ENCODE measurements at places on chromosomes 5 and 9.

GRCh38 chr5:158212917-158213316 is 354.0 kb upstream of the CLINT1 start:
- H3K27ac ChIP-seq = no peak overlapping the region
- H3K27me3 ChIP-seq = no peaks in the 10 kb centered on the region
- DNase-seq = no peak

DNA sequence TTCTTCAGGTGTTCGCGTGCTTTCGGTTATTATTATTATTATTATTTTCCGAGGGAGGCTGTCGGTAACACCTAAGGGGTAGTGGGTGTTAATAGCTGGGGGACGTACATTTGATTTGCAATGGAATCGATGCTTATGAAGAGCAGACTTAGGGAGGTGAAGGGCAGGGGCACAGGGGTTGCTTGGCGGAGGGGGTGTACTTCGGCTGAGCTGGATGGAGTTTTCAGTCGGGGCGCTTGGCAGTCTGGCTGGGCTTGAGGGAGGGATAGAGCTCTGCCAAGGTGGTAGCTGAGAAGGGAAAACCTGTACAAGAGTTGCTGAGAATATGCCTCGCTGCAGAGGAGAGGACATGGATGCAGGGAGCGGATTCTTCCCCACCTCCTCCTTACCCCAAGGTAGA is 617 bp upstream of the PTPRD start:
- peaks cover 31% of the 10 kb centered on the region for H3K27me3 ChIP-seq
- no peaks in the 10 kb centered on the region for H3K4me1 ChIP-seq
- H3K27ac ChIP-seq = no peak overlapping the region
- no peak overlapping the region for H3K4me3 ChIP-seq

- H3K27me3 ChIP-seq = no peaks in the 10 kb centered on the region
- no peaks in the 10 kb centered on the region for H3K4me1 ChIP-seq
- DNase-seq = no peak
- no peak overlapping the region for H3K27ac ChIP-seq
These were observed 1.5 kb downstream of the FAM170A start for GRCh38 chr5:119630752-119631440.

GRCh38 chr5:32027717-32028458 is 146.2 kb downstream of the GOLPH3 start:
- H3K27ac ChIP-seq = peak overlapping the region; percentile 72
- H3K4me3 ChIP-seq = peak overlapping the region; percentile 3
- no peaks in the 10 kb centered on the region for H3K27me3 ChIP-seq
- H3K36me3 ChIP-seq = no peaks in the 10 kb centered on the region
- DNase-seq = peak; percentile 81
- peaks cover 63% of the 10 kb centered on the region for H3K4me1 ChIP-seq

DNA sequence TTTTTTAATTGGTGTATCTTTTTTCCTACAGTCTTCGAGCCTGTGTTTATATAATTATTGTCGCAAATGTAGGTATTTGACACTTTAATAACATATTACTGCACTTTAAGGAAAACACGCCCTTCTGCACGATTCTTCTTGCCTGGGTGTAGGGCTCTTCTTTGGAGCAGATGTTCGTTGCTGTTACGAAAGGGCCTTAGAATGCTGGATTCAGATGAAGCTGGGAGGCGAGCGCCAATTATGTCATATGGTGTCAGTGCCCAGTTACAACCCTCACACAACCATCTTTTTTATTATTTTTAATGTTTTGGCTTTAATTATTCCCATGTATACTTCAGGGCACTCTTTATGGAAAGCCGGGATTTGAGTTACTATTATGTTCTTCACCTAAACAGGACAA is 553.0 kb downstream of the EBF1 start:
- H3K4me1 ChIP-seq = no peaks in the 10 kb centered on the region
- no peaks in the 10 kb centered on the region for H3K27me3 ChIP-seq
- no peak overlapping the region for H3K4me3 ChIP-seq
- H3K27ac ChIP-seq = peak overlapping the region; percentile 16

GRCh38 chr5:1918488-1919208 is 35.9 kb upstream of the IRX4 start:
- H3K4me1 ChIP-seq = no peaks in the 10 kb centered on the region
- no peak overlapping the region for H3K4me3 ChIP-seq
- no peaks in the 10 kb centered on the region for H3K27me3 ChIP-seq

DNA sequence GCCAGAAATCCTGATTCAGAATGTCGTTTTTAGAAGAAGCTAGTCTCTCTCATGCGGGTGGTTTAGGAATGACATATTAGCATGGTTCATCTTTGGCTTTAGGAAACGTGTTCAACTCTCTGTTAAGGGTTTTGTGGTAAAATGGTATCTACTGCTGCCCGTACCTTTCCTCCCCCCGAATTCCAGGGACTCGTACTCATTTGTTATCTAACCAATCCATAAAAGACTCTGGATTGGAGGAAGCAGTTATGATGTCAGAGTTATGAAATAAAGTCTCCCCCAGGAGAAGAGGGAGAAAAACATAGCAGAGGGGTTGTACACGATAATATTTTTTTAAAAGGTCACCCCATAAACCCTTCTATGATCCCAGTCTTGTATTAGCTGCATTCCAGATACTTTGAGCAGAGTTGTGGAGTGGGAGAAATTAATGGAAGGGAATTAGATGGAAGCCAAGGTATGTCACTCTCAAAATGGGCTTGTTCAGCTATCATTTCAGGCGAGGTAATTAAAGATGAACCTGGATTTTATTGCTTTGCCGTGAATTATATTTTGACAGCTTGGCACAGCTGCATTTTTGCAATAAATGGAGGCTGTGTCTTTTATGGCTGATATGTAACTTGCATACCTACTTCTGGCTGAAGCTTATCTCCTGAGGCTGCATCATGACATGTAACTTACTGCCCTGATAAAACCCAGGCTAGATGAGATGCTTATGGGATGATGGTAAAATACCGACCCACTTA is 31.3 kb downstream of the RAI14 start:
- H3K36me3 ChIP-seq = no peaks in the 10 kb centered on the region
- no peaks in the 10 kb centered on the region for H3K27me3 ChIP-seq
- H3K4me1 ChIP-seq = no peaks in the 10 kb centered on the region
- H3K4me3 ChIP-seq = no peak overlapping the region

- no peaks in the 10 kb centered on the region for H3K36me3 ChIP-seq
- no peaks in the 10 kb centered on the region for H3K27me3 ChIP-seq
- peaks cover 6% of the 10 kb centered on the region for H3K4me1 ChIP-seq
- no peak for DNase-seq
- no peak overlapping the region for H3K27ac ChIP-seq
These were observed 24.0 kb downstream of the CHD1 start for GRCh38 chr5:98904780-98905179.

- H3K27ac ChIP-seq = no peak overlapping the region
- DNase-seq = no peak
- no peaks in the 10 kb centered on the region for H3K36me3 ChIP-seq
- H3K27me3 ChIP-seq = no peaks in the 10 kb centered on the region
- no peak overlapping the region for H3K4me3 ChIP-seq
- H3K4me1 ChIP-seq = no peaks in the 10 kb centered on the region
These were observed 14.8 kb upstream of the SMIM15 start for GRCh38 chr5:61177070-61177469.

DNA sequence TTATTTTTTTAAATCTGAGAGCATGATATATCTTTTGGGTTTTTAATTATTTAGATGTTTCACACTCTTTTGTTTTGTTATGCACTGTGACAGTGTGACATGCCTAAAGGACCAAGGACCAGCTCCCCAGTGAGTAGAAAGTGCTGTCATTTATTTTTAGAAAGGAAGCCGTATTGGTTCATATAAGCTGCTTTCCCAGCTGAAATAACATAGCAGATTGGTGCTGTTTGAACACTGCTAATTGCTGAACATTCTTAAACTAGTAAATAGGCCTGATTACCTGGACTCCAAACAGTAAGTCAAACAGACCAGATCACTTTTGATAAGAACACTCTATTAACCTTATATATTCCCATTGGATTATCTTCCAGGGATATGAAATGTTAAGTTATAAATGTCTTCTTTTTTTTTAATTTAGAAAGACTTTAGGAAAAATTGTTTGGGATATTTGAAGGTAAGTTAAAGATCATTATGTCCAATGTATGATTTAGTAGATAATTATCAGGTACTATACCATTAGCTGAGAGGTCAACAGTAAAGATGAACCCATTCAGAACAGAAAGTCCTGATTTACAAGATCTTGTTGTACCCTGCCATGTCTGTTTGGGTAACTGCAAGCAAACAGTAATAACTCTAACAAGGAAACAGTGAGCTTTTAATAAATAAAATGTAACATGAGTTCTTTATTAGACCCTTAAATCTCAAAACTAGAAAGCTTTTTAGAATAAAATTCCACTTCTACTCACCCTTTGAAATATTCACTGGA is 27.8 kb upstream of the ELL2 start:
- DNase-seq = no peak
- no peaks in the 10 kb centered on the region for H3K27me3 ChIP-seq
- H3K36me3 ChIP-seq = no peaks in the 10 kb centered on the region
- no peak overlapping the region for H3K4me3 ChIP-seq
- H3K27ac ChIP-seq = no peak overlapping the region

- H3K27me3 ChIP-seq = no peaks in the 10 kb centered on the region
- H3K36me3 ChIP-seq = no peaks in the 10 kb centered on the region
These were observed 1147.7 kb upstream of the WWC1 start for GRCh38 chr5:167143716-167144115.

DNA sequence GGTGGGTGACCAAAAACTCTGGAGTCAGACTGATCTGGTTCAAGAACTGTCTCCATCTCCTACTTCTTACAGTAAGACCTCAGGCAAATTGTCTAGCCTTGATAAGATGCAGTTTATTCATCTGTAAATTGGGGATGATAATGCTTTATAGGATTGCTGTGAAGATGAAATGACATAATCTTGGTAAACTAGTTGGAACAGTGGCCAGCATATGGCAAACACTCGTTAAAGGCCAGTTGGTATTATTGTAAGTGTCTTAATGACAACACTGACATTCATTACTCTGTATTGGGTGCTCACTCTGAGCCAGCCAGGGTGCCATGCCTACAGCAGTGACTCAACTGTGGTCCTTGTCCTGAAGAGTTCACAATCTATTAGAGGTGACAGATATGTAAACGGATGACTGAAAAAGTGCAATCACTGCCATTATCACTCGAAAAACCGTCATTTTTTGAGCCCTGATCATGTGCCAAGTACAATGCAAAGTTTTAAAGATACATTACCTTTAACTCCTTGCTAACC is 84.9 kb upstream of the HSPA9 start:
- DNase-seq = no peak
- H3K27me3 ChIP-seq = no peaks in the 10 kb centered on the region
- H3K4me1 ChIP-seq = no peaks in the 10 kb centered on the region

- DNase-seq = no peak
- H3K36me3 ChIP-seq = no peaks in the 10 kb centered on the region
- no peaks in the 10 kb centered on the region for H3K27me3 ChIP-seq
- H3K4me1 ChIP-seq = no peaks in the 10 kb centered on the region
- H3K27ac ChIP-seq = no peak overlapping the region
These were observed 43.0 kb downstream of the AP3S1 start for GRCh38 chr5:115884704-115885103.

GRCh38 chr5:73812457-73812856 is 186.5 kb downstream of the ARHGEF28 start:
- DNase-seq = no peak
- no peaks in the 10 kb centered on the region for H3K4me1 ChIP-seq
- no peaks in the 10 kb centered on the region for H3K27me3 ChIP-seq
- no peaks in the 10 kb centered on the region for H3K36me3 ChIP-seq

- no peak for DNase-seq
- H3K4me3 ChIP-seq = no peak overlapping the region
- H3K27me3 ChIP-seq = no peaks in the 10 kb centered on the region
- H3K36me3 ChIP-seq = no peaks in the 10 kb centered on the region
- no peaks in the 10 kb centered on the region for H3K4me1 ChIP-seq
These were observed 209.2 kb upstream of the KLF4 start for GRCh38 chr9:107698779-107699178.

GRCh38 chr5:88245241-88245892 is 23.3 kb downstream of the TMEM161B start:
- H3K36me3 ChIP-seq = no peaks in the 10 kb centered on the region
- no peak overlapping the region for H3K4me3 ChIP-seq
- no peak for DNase-seq
- peaks cover 7% of the 10 kb centered on the region for H3K4me1 ChIP-seq
- H3K27me3 ChIP-seq = no peaks in the 10 kb centered on the region

DNA sequence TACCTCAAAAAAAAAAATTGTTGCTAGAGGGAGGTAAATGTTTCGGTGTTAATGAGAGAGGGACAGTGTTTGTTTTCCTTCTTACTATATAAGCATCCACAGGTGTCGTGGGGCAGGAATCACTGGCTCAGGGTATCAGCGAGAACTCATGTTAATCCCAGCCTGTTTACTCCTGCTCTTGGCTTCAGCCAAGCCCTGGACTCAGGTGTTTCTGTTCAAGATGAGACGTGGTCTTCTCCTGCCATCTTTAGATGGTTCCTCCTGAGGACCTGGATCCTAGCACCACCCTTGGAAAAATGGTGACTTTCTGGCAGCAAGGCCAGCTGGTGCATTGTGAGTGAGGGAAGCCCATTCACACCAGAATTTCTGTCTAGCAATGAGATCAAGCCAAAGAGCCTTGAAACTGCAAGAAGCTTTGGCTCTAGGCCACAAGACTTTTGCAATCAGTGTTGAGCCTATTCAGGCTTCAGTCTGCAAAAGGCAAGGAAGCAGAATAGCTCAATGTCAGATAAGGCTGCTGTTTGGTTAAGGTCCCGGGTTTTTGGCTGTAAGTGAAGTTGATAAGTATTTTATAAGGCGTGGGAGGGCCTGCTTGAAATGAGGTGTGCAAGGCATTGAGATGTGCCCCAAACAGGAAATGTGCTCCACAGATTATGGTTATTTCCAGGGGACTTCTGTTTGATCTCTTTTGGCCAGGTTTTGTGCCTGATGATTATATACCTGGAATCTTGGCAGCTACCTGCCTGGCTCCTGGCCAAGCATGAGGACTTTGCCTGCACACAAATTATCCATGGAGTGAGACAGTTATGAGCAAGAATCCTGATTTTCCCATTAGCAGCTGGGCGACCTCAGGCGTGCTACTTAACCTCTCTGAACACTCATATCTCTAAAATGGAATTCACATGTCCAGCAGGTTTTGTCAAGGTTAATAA is 99.8 kb downstream of the TENT4A start:
- no peaks in the 10 kb centered on the region for H3K36me3 ChIP-seq
- no peaks in the 10 kb centered on the region for H3K27me3 ChIP-seq
- peaks cover 4% of the 10 kb centered on the region for H3K4me1 ChIP-seq
- DNase-seq = no peak
- H3K4me3 ChIP-seq = no peak overlapping the region

DNA sequence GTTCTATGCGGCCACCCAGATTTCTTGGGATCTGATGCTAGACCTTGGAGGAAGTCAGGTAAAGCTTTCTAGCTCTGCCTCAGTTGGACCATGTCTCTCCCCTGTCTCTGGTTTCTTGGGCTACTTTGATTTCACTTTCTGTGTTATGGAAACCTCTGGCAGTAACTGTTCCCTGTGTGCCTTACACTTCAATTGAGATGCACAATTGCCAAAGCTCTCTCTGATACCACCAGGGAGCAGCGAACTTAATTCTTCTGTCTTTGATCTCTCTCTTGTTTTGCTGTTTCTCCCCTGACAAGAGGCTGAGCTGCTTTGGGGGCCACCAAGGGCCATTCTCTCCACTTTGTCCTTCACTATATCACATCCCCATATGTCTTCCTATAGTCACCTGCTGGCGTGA is 61.4 kb downstream of the PGM5 start:
- H3K27me3 ChIP-seq = no peaks in the 10 kb centered on the region
- H3K4me3 ChIP-seq = no peak overlapping the region
- no peak for DNase-seq
- peaks cover 15% of the 10 kb centered on the region for H3K4me1 ChIP-seq
- H3K36me3 ChIP-seq = no peaks in the 10 kb centered on the region
- H3K27ac ChIP-seq = peak overlapping the region; percentile 5
